ENCODE measurements at places on chromosomes 1 and 21. TPM values are rescaled to one million over a fixed set of nuclear protein-coding genes. Genes with fewer than 3 reads are reported as not detected.

DNA sequence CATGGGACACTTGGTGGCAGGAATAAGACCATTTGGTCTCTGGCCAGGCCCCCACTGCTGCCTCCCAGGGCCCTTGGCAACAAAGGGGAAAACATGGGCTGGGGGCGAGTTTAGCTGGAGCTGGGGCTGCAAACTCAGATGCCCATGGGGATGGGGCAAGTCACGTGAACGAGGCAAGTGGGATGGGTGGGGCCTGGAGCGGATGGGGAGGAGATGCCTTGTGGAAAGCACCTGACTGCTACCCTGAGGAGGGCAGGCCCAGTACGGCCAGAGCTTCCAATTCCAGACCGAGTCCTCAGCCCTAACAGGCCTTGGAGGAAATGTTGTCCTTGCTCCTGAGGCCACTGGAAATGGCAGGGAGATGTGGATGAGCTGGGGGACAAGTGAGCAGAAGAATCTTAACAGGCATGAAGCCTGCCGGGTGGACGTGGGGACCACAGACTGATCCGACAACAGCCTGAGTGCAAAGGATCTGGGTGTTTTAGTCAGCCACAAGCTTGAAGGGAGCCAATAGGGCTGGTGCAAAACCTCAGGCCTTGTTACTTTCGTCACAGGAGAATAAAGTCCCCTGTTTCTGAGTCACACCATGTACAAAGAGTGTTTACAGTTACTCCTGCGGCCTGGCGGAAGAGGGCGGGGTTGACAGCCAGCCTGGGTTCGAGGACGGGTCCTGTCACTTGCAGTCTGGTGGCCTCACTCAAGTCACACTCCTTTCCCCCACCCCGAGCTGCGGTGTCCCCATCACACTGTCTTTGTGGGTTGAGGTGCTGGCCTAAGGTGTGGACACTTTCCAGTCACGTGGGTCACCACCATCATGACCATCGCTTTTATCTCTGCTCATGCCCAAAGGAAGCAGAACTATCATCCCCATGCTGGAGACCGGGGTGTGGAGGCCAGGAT lies 19.1 kb downstream of the RUNX3 start:
- no peaks in the 10 kb centered on the region for H3K27me3 ChIP-seq
- no peak for DNase-seq
- no peak overlapping the region for H3K4me3 ChIP-seq
- H3K36me3 ChIP-seq = no peaks in the 10 kb centered on the region
- H3K27ac ChIP-seq = no peak overlapping the region

Gene FCGR1A
- 8.7 TPM for total RNA-seq

Gene COG2
- total RNA-seq = 34.6 TPM

DNA sequence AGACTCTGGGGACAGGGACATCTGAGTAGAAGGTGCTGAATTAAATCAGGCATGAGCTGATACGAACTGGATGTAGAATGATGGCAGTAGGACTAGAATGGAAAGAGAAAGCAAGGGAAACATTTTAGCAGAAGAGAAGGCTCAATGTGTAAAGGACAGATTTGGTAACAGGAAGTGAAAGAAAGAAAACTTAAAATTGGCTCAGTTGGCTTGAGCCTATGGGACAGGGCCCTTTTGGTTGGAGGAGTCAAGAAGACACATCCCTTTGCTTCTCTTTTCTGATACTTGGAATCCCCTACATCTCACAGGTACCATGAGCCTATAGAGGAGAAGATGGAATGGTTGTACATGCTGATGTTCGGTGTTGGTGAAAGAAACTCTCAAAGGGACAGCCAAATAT lies 300.6 kb upstream of the PLXNA2 start:
- no peaks in the 10 kb centered on the region for H3K36me3 ChIP-seq
- H3K4me1 ChIP-seq = no peaks in the 10 kb centered on the region
- H3K27me3 ChIP-seq = no peaks in the 10 kb centered on the region
- H3K4me3 ChIP-seq = no peak overlapping the region
- no peak for DNase-seq

GRCh38 chr21:45524756-45525152 lies 17.5 kb downstream of the SLC19A1 start:
- H3K4me3 ChIP-seq = no peak overlapping the region
- peaks cover 10% of the 10 kb centered on the region for H3K4me1 ChIP-seq
- H3K27me3 ChIP-seq = no peaks in the 10 kb centered on the region
- peak overlapping the region; percentile 68 for H3K27ac ChIP-seq
- no peaks in the 10 kb centered on the region for H3K36me3 ChIP-seq

Gene FCRLA
- not detected for total RNA-seq

DNA sequence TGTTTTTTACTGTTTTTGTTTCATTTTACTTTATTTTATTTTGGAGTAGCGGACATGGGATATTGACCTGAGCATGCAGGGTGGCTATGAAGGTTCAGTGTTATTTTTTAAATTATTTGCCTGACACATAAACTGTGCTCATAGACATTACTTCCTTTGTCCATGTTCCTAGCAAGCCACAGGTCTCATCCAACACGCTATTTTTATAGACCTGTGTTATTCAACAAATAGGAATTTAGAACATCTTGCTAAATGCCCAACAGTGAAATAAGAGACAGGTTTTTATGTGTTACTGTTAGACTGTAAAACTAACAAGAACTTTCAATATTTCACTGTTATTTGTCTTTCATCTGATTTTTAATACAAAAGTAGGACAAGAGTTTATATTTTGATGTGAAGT lies 756.4 kb downstream of the KCNT2 start:
- H3K27me3 ChIP-seq = no peaks in the 10 kb centered on the region
- no peak for DNase-seq
- H3K4me1 ChIP-seq = no peaks in the 10 kb centered on the region
- H3K4me3 ChIP-seq = no peak overlapping the region
- no peaks in the 10 kb centered on the region for H3K36me3 ChIP-seq

Gene PATJ
- total RNA-seq = 21.6 TPM

Gene KRTAP13-2
- total RNA-seq = not detected

DNA sequence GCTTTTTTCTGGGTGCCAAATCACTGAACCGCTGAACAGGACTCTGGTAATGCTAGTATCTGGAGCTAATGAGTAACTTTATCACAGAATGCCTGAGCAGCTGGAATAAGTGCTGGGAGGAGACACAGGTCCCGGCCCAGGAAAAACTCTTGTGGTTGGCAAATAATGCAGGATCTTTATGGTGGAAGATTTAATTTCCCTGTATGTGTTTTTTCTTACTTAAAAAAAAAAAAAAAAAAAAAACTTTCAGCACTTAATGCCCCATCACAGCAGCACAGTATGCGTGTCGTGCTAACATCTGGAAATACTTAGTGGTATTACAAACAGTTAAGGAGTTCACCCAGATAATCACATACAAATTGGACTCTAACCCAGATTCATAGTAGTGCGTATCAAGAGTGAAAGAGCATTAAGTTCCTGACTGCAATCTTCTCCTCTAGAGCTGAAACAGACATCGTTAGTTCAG lies 220.7 kb downstream of the TOMM20 start:
- peaks cover 16% of the 10 kb centered on the region for H3K4me1 ChIP-seq
- H3K27ac ChIP-seq = peak overlapping the region; percentile 67
- no peak overlapping the region for H3K4me3 ChIP-seq
- no peaks in the 10 kb centered on the region for H3K27me3 ChIP-seq

GRCh38 chr21:42476388-42477331 lies 19.4 kb downstream of the RSPH1 start:
- no peaks in the 10 kb centered on the region for H3K36me3 ChIP-seq
- H3K27me3 ChIP-seq = no peaks in the 10 kb centered on the region
- no peak overlapping the region for H3K4me3 ChIP-seq
- H3K27ac ChIP-seq = no peak overlapping the region
- H3K4me1 ChIP-seq = no peaks in the 10 kb centered on the region

DNA sequence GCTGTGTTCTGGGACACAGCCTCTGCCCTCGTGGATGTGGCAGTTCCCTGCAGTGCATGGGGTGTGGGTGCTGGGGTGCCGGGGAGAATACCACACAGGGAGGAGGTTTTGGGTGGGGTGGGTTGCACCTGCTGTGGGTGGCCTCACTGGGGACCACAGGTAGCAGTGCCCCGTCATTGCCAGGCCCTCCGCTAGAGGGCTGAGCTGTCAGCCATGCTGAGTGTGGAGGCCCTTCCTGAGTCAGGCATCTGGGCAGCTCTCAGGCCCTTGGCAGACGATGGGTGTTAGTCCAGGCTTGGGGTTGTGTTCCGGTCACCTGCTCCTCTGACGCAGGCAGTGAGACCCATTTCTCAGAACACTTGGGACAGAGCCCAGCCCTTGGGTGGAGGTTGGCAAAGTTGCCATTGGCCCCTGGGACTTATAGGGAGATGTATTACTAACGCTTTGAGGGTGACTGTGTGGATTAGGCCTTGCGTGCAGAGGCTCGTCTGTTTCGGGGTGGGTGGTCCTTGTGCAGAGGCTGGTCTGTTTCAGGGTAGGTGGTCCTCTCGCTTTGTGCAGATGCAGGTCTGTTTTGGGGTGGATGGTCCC lies 23.9 kb downstream of the PCNT start:
- H3K4me1 ChIP-seq = no peaks in the 10 kb centered on the region
- H3K27me3 ChIP-seq = no peaks in the 10 kb centered on the region
- no peak overlapping the region for H3K27ac ChIP-seq
- H3K36me3 ChIP-seq = no peaks in the 10 kb centered on the region
- DNase-seq = no peak

Gene S100A14
- not detected for total RNA-seq

Gene UBASH3A
- 1.4 TPM for total RNA-seq

- no peaks in the 10 kb centered on the region for H3K27me3 ChIP-seq
- no peaks in the 10 kb centered on the region for H3K4me1 ChIP-seq
- H3K36me3 ChIP-seq = no peaks in the 10 kb centered on the region
- no peak overlapping the region for H3K27ac ChIP-seq
- DNase-seq = no peak
Observed at GRCh38 chr1:107954126-107954525, 10.9 kb downstream of the VAV3 start.

Gene SPRR2F
- total RNA-seq = 4.9 TPM

Gene SLFNL1
- total RNA-seq = 23.4 TPM

- peaks cover 65% of the 10 kb centered on the region for H3K4me1 ChIP-seq
- no peak overlapping the region for H3K4me3 ChIP-seq
- H3K27me3 ChIP-seq = no peaks in the 10 kb centered on the region
- H3K36me3 ChIP-seq = no peaks in the 10 kb centered on the region
- no peak for DNase-seq
Observed at GRCh38 chr1:2318314-2319278, 72.8 kb downstream of the MORN1 start.

Gene ARHGEF16
- total RNA-seq = 25.7 TPM

DNA sequence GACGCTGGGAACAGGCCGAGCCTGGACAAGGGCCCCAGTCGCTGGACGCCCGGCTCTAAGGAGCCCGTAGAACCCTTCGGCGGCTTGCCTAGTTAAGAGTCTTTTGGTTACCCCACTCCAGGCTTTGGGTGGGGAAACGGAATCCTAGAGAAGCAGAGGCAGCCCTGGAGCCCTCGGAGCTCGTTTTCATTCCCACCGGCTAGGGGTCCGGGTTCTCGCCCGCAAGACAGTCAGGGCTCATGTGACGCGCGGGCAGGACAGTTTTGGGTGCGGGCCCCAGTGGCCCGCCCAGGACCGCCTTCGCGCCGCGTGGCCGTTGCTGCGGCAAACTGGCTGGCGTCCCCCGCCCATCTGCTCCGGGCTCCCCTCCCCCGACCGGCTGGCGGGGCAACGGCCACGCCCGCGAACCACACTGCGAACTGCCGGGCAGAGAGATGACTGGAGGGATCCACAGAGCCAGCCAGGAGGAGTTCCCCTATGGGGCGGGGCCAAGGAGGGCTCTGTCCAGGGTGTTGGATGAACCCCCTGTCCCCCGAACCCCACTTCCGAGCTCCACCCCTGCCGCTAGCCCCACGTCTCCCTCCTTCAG lies 829 bp upstream of the HES2 start:
- H3K27ac ChIP-seq = no peak overlapping the region
- DNase-seq = no peak
- no peaks in the 10 kb centered on the region for H3K27me3 ChIP-seq
- peaks cover 28% of the 10 kb centered on the region for H3K4me1 ChIP-seq

DNA sequence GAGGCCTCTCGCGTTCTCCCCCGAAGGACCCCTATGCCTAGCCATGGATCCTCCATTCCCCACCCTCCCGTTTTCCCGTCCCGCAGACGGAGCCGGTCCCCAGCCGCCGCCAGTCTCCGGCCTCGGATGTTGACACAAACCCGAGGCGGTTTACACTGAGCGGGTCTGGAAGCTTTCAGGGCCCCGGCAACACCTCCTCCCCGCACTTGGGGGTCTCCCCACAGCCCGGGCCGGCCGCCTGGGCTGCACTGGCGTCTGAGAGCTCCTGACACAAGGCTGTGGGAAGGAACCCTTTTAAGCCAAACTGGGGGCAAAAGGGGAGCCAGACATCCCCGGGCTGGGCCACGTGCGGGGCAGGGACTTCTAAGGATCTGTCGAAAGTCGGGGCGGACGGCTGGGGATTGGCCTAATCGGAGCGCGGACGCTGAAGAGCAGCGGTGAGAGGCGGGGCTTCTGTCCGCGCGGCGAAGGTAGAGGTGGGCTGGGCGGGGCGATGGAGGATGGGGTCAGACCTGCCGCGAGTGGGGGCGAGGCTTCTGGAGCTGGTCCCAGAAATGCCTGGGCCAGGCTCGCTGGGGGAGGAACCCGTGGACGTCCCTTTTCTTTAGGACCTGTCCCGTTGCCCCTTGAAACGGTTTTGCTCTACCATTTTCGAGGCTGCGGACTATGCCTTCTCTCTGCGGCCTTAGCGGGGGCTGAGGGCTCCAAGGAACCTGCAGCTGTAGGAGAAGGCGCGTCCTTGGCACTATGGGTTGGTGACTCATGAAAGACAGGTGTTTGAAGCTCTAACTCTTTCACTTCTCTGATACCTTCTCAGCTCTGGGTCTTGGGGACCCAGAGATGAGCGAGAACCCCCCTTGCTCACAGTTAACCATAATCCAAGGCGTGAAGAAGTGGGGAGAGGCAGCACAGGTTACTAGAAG lies 1.2 kb upstream of the HPCAL4 start:
- peak overlapping the region; percentile 37 for H3K4me3 ChIP-seq
- peak; percentile 72 for DNase-seq
- no peaks in the 10 kb centered on the region for H3K36me3 ChIP-seq
- H3K27me3 ChIP-seq = no peaks in the 10 kb centered on the region
- H3K27ac ChIP-seq = no peak overlapping the region

Gene SLC5A9
- total RNA-seq = 1.4 TPM

DNA sequence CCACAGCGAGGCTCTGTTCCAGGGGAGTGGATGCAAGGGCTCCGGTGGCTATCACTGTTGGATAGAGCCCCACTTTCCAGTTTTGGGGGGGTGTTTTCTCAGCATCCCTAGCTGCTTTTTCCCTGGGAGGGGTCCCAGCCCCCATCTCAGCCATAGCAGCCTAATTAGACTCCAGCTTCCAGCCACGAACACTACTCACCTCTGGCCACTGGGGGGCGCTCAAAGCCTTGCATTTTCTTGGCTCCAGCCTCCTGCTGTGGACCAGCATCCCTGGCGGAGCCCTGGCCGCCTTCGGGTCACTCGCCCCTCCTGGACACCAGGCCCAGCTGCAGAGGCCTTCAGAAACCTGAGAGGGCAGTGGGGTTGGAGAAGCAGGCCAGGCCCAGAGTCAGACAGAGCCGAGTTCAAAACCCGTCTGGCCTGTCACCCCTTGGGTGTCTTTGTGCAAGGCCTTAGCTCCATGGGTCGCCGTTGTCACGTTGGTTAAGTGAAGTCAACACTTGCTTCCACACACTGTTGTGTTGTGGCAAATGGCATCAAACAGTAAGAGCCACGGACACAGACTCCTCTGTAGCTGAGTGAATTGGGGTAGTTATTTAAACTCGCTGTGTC lies 93.5 kb upstream of the ACTL8 start:
- H3K27me3 ChIP-seq = no peaks in the 10 kb centered on the region
- no peaks in the 10 kb centered on the region for H3K4me1 ChIP-seq
- no peak overlapping the region for H3K4me3 ChIP-seq
- peak; percentile 84 for DNase-seq
- H3K27ac ChIP-seq = no peak overlapping the region

Gene C8B
- total RNA-seq = 0.39 TPM

Gene HSPB7
- 11.7 TPM for total RNA-seq

Gene FMO5
- 6.4 TPM for total RNA-seq

- H3K4me3 ChIP-seq = no peak overlapping the region
- H3K27ac ChIP-seq = no peak overlapping the region
- DNase-seq = no peak
- H3K4me1 ChIP-seq = no peaks in the 10 kb centered on the region
Observed at GRCh38 chr1:108678706-108679105, 13.4 kb upstream of the PRPF38B start.

Gene PEAR1
- 13.8 TPM for total RNA-seq

All from testis (tissue), 5 donors.